ENCODE measurements at places on chromosomes 16 and 17.
A peak's percentile ranks its signal among the peaks of the same experiment; 100 is the strongest.

GRCh38 chr16:88056212-88056611 is 105.0 kb downstream of the BANP start:
- no peak for DNase-seq

GRCh38 chr17:69499318-69499717 is 84.8 kb downstream of the MAP2K6 start:
- DNase-seq, result no peak

- DNase-seq, result no peak
These were observed 15.2 kb downstream of the AOC3 start for GRCh38 chr17:42866216-42866615.

GRCh38 chr17:34068571-34068970 is 186.5 kb upstream of the CCL2 start:
- DNase-seq, result no peak

DNA sequence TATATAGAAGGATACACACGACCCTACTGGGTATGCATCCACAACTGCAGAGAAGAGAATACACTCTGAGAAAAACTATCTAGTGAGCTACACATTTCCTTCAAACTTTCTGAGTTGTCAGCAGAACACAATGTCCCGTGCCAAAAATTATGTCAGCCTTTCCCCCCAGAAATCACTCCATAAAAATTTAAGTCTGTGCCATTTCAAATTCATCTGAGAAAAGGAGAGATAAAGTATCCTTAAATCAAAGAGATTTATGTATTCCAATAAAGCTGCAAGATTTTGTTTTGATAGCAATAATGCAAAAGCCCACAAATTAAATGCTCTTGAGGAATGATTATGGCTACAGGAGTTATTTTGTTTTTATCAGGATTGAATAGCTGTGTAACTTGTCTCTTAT is 760.1 kb downstream of the CDH11 start:
- DNase-seq, result no peak

DNA sequence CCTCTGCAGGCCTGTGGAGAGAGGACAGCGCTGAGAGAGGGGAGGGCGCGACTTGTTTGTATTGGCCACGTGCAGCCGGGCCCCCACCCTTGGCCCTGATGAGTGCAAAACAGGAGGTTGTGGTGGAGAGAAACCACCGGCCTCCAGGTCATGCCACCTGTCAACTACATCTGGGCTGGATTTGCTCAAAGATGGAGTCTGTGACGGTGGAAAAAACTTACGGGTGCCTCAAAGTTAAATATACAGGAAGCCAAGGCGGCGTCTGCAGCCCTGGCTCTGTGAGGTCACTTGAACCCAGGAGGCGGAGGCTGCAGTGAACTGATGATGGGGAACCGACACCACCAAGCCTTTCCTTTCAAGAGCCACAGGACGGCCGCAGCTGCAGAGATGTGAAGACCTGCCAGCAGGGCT is 15.7 kb downstream of the C16orf74 start:
- peak; percentile 66 for DNase-seq

DNA sequence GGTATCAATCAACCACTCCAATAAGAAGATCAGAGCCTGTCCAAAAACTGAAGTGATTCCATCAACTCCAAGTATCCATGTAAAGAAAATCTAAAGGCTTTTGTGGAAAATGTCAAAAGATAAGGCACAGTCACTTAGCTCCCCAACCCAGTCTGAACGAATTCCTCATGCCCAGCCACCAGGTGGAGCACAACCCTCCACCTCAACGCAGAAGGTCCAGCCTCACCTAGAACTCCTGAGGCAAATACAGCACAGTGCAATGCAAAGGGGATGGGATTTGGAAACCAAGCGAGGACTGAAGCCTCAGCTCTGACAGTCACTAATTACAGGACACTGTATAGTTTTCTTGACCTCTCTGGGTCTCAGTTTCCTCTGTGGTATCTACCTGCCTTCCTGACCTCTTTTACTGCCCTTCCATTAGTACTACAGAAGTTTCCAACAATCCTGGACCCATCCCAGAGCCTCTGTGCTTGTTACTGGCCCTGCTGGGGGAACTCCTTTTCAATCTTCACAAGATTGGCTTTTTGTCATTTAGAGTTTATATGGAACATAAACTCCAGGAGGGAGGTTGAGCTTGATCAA is 2.0 kb downstream of the NCBP3 start:
- peak; percentile 65 for DNase-seq

DNA sequence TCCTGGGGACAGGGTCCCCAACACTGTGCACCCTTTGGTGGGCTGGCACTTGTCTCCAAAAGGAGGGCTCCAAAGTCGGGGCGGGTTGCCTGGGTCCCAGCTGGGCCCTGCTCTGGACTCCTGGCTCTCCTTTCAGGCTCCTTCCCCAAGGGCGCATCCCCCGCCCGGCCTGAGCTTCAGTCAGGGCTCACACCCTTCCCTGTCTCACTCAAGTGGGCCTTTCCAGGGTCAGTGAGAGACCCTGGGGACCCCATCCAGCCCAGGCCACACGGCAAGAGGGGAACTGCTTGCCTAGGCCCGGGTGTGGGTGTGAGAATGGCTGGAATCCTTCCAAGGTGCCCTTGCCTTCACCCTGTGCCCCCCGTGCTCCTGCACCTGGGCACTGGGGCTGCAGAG is 41.8 kb upstream of the SLC38A10 start:
- DNase-seq, result no peak

DNA sequence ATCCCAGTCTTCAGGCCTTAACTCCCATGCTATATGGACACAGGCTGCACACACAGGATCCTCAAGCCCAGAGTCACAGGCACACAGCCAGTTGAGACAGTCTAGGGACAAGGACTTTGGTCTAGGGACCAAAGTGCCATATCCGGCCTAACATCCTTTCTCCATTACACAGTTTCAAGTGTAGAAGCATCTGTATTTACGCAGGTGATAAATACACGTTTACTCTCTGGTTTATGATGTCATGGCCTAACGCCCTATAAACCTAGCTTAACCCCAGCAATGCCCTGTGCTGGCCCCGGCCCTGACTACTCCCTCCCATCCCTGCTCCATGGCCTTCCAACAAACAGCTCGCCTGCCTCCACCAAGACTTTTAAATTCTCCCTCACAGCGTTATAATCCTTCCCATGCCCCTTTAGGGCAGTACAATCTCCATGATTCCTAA is 17.1 kb downstream of the CUEDC1 start:
- no peak for DNase-seq

DNA sequence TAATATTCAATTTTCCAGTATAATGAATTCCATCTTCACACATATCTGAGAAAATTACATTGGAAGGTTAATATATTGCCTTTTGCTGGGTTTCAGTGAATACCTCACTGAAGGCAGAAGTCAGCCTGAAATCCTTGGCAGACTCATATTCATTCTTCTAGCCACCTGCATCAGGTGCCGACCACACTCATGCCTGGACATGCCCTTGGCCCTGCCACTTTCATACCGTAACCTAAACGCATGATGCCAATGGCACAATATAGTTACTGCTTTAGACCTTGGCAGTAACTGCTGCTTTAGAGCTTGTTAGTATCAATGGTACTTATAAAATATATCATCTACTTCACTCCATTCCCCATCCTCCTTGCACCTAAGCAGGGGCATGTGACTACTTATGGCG is 817.6 kb upstream of the CDH8 start:
- DNase-seq, result no peak

GRCh38 chr16:78576941-78577340 is 477.5 kb downstream of the WWOX start:
- no peak for DNase-seq

Data from activated CD4-positive, alpha-beta memory T cell treated with anti-CD3 and anti-CD28 coated beads for 36 hours (primary cell).